NCI-H460 (cell line): ENCODE measurements at places on chromosomes 2 and 18.

GRCh38 chr2:219570194-219570923 lies 980 bp downstream of the OBSL1 start:
- no peak for DNase-seq

GRCh38 chr2:3662239-3662638 lies 4.2 kb downstream of the ALLC start:
- no peak for DNase-seq

GRCh38 chr2:117985092-117985491 lies 28.8 kb downstream of the CCDC93 start:
- DNase-seq: no peak

- no peak for DNase-seq
Measured at GRCh38 chr2:124450481-124450880, 425.4 kb downstream of the CNTNAP5 start.

- no peak for DNase-seq
Measured at GRCh38 chr2:152534460-152535135, 182.7 kb downstream of the PRPF40A start.

- no peak for DNase-seq
Measured at GRCh38 chr2:115163572-115163971, 721.1 kb downstream of the DPP10 start.

DNA sequence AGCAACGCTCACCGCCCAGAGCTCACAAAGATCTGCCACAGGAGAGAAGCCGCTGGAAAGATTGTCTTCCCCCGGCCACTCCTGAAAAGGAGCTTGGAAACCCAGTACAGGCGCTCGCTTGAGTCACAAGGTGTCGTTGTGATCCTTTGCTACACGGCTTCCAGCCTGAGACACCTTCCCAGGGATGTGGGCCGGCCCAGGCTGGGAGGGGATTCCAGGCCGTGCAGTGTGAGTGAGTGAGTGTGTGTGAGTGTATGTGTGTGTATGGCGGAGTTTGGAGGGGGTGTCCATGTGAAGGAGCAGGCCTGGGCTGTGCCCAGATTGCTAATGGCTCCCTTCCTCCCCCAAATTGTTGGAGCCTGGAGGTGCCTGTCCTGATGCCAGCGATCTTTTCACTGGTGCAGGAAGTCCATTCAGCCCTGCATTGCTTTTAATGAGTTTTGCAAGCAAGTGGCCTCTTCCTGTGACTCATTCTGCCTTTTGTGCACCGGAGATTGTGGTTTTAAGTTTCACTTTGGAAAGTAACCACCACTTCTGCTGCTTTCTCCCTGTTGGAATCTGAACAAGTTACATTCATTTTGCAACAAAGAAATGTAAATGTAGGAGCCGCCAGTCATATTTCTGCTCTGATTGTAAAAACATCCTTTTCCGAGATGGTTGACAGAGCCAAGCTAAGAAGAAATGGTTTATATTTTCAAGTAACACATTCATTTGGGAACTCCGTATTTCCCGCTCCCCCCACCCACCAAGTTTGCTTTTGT lies 83.7 kb downstream of the LPIN1 start:
- DNase-seq: peak; percentile 88

DNA sequence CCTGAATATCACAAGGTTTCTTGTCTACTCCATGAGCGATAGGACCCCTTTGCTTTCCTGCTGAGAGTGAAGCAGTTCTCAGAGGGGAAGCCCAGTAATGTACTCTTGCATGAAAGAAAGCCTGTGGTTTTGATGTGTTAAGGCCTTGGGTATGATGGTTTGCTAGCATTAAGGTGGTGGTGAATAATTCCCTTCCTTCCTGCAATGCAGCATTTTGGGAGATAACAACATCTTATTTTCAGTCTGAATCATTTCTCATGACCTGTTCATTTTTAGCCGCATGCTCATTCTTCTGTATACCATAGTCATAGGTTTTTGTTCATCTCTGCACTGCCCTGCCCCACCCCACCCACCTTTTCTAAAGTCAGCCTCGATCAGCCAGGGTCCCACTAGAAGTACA lies 66.2 kb downstream of the HNMT start:
- DNase-seq: no peak

DNA sequence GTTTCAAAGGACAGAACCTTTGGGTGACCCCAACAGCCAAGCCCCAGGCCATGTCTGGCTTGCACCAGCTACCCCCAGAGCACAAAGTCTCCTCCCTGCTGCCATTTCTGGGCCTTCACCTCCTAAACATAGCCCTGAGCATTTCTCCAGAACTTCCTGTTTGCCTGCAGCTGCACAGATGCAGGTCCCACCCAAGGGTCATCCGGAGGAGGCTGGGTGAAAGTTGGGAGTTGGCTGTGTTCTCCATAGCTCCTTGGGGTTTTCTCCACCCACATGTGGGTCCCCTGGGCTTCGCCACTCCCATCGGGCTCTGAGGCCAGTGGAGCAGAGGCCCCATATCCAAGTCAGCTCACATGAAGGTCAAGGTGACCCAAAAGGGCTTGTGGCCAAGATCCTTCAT lies 4.3 kb downstream of the TNP1 start:
- no peak for DNase-seq

DNA sequence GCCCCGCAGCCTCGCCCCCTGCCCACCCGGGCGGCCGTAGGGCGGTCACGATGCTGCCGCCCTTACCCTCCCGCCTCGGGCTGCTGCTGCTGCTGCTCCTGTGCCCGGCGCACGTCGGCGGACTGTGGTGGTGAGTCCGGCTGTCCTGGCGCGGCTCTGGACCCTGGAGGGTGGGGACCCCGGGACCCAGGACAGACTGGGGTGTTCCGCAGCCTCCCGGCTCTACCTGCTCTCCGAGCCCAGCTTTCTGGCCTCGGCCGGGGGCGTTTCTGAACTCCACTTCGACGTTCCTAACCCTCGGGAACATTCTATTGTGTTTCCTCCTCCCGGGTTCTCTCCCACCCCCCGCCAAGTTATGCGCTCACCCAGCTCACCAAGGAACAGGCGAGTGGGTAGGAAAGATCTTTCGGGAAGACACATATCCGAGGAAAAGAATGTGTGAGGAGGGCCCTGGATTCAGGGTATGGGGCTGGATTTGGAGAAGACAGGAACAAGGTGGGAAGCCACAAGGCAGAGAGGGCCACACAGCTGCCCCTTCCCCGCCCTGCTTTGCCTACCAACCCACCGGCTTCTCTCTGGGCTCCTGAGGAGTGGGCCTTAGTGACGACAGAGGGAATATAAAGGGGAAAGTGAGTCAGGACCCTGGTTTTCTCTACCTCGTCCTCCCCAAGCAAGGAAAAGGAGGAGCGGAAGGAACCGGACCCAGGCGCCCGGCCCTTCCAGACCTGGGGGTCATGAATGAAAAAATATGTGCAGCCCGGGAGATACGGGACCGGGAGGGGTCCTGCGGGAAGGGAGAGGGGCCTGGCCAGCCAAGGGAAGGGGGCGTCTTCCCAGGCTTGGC lies 605 bp downstream of the WNT6 start:
- no peak for DNase-seq

DNA sequence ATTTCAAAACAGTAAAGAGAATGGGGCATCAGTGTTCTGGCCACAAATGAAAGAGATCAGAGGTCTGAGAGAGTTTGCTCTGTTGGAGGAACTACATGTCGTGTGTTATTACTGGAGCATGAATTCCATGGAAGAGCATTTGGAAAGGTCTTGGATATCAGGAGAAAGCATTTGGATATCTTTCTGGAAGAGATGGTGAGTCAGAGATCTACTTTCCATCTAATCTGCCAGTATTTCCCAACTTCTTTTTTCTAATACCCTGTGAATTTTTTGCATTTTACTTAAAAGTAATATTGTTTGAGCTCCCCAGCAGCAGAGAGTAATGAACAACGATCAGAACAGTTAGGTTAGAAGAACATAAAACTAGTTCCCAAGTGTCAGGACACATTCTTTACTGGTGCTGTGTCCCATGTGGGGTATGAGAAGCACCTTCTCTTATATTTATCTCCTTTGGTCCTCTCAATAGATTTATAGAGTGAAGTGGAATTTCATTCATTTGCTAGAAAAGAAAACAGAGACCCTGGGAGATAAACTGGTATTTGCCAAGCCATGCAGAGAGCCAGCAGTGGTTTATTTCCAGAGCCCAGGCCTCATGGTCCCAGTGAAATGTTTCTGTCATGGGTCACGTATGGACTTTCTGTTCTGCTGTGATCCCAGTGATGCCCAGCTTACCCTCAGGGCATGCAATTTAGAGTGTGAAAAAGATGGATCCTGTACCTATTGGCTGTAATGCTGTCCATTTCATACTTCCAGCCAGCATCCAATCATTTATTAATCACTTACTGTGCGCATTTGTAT lies 130.8 kb upstream of the NT5C1B start:
- DNase-seq: peak; percentile 92

DNA sequence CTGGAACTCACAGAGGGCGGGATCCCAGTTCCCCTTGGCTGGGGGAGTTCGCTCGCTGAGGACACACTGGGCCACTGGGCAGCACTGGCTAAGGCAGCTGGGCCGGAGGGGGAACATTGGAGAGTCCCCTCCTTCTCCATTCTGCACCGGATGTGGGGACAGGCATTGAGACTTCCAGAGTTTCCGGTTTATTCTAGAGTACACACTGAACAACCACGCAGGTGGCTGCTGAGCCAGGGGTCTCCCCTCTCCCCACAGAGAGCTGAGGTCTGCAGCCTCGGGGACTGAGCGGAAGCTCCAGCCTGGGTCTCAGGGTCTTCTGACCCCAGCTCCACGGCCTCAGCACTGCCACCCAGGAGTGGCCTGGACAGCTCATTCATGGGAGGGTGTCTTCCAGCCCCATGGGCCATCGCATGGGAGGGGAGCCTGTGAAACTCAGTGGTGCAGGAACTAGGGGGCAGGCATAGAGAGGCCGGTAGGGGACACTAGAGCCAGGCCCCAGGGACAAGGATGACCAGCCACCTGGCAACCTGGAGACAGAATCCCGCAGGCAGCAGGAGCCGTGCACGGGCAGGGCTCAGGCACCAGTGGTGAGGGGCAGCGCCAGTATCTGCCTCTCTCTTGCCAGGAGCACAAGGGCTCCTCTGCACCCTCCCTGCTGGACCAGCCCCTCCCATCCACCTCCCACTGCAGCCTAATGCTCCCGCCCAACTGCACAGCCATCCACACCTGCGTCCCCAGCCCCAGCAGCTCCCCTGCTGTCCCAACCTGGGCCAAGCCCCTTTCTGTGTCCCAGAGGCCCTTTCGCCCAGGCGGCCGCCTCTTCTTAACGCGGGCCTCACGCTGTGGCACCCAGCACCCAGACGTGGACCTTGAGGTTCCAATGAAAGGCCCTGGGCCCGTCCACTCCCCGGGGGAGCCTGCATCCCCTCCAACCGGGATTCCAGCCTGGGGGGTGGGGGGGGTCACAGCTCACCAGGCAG lies 45.1 kb upstream of the GPC1 start:
- no peak for DNase-seq

DNA sequence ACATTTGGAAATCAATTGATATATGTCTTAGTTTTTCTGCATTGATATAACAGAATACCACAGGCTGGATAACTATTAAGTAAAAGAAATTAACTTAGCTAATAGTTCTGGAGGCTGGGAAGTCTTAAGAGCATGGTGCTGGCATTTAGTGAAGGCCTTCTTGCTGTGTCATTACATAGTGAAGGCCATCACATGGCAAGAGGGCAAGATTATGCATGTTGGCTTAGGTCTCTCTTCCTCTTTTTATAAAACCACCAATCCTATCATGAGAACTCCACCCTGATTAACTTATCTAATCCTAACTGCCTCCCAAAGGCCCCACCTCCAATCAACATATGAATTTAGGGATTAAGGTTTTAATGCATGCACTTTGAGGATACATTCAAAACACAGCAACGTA lies 225.5 kb upstream of the VRK2 start:
- no peak for DNase-seq
